Stimulated activated CD8-positive, alpha-beta memory T cell treated with anti-CD3 and anti-CD28 coated beads, Interleukin-4, amount 100 ng/mL, for 48 hours (primary cell): ENCODE measurements at places on chromosomes 12 and 14.
A peak's percentile ranks its signal among the peaks of the same experiment; 100 is the strongest.

DNA sequence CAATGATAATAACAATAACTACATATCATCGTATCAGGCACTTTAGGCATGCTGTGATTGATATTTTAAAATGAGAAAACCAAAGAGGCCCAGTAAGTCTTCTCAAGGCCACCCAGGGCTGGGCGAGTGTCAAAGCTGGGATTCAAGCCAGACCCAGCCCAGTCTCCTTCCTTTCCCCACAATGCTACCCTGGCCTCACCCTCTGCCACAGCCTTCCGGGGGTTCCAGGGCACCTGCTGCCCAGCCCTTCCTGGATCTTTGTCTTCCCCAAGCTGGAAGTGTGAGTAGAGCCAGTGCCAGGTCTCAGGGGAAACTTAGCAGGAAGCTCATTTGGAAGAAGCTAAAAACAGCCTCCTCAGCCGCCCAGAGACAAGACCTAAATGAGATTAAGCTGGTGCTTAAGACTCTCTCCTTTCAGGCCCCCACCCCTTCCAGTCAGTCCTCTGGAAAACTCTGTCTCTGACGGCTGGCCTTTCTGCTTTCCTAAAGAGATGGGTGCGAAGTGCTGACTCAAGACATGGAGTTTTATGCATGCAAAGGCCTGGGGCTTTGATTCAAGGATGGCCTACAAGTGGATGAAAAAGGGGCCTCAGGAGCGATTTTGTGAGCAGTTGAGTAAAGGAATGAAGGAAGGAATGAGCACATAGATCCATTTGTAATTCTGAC, 184.2 kb downstream of the KCNA5 start:
- no peak for DNase-seq

DNA sequence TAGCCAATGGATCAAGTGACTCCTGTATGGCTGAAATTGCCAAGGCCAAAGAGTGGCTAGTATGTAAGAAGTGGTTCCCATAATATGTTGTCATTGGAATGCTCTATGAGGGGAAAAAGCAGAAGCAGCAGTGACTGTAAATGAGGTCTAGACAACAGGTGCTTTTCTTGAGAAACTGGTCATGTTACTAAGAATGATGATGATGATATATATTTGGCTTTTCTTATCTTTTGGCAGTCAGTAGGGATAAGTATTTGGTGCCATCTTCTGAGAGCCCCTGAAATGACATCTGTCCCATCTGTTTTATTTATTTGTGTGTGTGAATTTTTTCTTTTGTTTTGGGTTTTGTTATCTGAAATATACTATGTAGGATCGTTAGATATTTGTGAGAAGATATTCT, 141.7 kb downstream of the SYT1 start:
- no peak for DNase-seq

- no peak for DNase-seq
These were observed 26.2 kb downstream of the RTRAF start for GRCh38 chr14:52015411-52016030.

DNA sequence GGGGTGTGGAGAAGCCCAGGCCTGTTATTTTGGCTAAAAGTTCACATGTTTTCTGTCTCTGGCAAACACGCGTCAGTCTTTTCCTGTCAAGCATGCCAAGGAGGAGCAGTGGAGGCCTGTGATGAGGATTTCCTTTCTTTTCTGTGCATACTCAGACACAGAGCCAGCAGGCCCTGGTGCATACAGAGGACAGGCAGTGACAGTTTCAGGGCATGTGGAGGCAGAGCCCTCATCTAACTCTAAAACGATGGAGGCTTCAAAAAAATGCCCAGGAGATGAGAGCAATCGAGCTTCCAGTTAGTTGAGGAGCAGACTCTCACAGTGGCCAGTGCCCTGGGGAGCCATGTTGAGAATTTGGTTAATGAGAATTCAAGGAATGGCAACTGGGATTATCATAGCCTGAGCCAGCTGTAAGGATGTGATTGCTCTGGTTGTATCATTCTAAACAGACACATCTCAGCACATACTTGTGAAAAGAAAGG, 66.5 kb downstream of the TRAFD1 start:
- no peak for DNase-seq

DNA sequence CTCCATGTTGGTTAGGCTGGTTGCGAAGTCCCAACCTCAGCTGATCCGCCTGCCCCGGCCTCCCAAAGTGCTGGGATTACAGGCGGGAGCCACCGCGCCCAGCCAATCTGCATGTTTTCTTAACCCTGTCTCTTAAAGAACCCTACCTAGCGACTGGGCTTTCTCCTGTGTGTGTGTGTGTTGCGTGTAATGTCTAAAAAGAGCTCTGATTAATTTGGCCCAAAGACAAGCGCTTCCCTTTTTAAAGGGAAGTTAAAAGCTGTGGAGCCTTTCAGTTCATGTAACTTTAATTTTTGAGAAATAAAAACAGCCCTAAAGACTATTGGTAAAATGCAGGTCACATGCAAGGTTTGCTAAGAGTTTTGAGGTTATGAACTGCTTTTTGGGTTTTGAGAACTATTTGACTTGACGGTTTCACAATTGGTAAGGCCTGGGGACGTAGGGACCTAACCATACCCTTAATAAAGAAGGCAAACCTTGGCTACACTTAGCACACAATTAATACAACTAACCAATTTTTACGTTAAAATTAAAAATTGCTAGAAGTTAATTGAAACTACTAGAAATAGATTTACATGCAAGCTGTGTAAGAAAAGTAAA, 103.2 kb downstream of the KCNMB4 start:
- no peak for DNase-seq

GRCh38 chr12:29752121-29752520, 31.6 kb downstream of the TMTC1 start:
- no peak for DNase-seq

DNA sequence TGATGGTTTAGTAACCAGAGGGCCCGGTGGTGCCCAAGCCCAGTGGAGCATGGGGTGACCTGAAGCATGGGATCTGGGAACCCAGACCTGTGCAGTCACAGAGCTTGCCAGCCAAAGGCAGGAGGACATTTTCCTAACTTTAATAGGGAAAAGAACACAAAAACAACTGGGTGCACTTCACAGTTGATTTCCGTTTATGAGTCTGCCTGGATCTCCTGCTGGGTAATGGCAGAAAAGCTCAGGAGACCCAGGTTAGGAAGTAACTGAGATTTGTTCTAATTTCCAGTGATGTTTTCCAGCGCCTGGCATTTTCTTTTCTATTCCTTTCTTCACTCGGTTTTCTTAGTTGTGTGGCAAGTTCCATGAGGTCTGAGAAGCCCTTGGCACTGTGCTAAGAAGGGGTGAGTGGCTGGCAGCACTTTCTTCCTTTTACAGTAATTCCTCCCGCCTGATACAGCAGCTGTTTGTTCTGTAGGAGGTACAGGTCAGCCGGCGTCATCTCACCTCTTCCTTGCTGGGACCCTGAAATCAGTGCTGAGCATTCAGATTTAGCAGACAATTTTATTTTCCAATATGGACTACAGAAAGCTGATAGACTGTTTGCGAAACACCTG, 5.1 kb downstream of the CACNA1C start:
- no peak for DNase-seq

GRCh38 chr12:65963862-65964240, 139.6 kb downstream of the HMGA2 start:
- no peak for DNase-seq

DNA sequence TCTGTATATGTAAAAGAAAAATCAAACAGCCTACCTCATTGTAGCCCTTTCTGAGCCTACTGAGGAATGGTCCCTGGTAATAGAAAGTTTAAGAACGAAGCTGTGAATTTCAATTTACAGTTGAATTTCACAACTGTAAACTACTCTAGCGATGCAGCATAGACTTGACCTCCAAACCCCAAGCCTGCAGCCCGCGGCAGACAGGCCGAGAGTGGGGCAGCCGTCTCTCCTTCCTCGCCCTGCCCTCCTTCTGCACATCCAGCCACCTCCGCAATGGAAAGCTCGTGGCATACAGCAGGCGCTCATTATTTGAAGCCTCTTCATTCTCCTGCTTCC, 15.3 kb downstream of the RNASE2 start:
- DNase-seq = no peak

DNA sequence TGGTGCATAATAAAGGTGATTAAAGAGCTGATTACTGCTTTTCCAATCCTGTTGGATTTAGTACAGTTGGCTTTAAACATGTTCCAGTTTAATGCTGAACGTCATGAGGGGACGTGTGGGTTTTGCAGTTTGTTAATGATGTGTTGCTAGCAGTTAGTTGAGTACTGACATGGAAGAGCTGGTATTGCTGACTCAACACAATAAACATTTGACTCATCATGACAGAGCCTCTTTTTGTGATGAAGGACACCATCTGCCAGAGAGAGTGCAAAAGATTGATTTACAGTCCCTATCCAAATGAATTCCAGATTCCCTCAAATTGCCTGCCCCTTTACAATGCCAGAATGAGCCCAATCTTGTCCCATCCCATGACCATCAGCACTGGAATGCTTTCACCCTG, 346.2 kb upstream of the PRICKLE1 start:
- no peak for DNase-seq

GRCh38 chr12:13099066-13099843, 4.2 kb downstream of the GSG1 start:
- DNase-seq = no peak

DNA sequence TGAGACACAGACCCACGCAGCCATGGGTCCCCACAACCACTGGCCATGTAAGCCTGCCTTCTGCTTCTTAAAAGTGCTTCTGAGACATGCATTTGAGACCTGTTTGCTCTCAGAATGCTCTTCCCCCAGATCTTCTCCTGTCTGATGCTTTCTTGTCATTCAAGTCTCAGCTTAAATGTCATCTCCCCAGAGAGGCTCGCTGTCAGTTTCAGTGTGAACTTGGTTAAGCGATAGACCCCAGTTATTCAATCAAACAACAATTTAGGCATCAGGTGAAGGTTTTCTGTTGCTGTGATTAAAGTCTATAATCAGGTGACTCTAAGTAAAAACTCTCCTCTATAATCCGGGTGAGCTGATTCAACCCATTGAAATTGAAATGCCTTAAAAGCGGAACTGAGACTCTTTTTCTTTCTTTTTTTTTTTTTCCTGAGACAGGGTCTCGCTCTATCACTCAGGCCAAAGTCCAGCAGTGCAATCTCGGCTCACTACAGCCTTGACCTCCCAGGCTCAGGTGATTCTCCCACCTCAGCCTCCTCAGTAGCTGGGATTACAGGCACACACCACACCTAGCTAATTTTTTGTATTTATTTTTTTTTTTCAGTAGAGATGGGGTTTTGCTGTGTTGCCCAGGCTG, 123.4 kb downstream of the KSR2 start:
- no peak for DNase-seq

DNA sequence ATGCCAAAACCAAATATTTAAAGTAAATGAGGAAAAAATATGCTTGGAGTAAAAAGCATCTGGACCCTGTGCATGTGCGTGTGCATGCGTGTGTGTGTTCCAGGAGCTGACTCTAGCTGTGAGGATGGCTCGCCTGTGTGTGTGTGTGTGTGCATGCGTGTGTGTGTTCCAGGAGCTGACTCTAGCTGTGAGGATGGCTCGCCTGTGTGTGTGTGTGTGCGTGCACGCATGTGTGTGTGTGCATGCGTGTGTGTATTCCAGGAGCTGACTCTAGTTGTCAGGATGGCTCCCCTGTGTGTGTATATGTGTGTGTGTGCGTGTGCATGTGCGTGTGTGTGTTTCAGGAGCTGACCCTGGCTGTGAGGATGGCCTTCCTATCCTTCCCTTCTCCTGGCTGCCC, 357.7 kb downstream of the CACNA1C start:
- DNase-seq = no peak

GRCh38 chr14:106044949-106045596, 518.7 kb downstream of the TMEM121 start:
- peak; percentile 97 for DNase-seq

DNA sequence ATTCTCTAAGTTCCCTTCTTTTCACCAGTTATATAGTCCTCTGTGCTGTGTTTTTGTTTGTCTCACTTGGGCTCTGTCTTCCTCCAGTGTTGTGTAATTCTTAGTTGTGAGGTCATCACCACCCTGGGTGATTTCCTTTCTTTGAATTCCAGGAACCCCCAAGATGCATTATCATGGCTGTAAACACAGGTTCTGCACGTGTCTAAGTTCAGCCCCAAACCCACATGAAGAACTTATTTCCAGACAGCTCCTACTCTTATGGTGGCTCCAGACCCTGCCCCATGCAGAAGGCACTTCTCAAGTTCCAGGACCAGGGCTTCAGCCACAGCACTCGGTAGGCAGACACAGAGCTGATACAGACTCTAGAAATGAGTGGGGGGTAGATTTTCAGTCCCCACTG, 560.5 kb downstream of the BCL11B start:
- no peak for DNase-seq

- DNase-seq = no peak
These were observed 223.7 kb downstream of the AKAP6 start for GRCh38 chr14:32552766-32553165.

DNA sequence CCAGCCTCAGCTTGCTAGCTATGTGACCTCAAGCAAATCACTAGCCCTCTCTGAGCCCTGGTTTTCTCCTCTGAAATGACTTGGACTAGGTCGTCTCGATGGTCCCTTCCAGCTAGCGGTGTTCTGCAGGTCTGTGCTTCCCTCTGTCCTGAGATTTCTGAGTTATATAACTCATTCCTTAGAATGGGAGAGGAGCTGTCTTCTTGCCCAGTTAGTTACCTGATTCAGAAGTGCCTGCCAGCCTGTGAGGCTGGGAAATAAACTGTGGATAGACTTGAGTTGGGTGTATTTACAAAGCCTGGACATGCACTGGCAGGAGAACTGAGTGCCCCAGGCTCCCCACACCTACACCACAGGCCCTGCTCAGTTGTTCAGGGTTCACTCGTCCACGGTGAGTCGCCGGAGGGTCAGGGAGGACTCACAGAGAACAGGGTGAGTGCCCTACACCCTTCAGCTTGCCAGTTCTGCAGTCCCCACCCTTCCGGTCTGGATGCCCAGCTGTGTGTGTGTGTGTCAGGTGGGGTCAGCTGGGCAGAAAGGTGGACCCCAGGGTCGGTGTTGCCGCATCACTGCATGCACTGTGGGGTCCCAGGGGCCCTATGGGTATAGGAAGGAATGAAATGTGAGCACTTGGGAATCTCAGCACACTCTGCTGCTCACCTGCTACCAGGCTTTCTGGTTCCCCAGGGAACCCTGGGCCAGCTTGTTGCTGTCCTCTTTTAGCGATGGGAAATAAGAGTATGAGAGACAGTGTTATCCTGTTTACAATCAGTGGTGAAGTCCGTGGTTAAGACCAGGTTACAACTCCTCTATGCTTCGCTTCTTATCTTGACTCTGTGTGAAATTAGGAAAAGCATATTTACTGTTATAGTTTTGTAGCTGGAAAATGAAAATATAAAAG, 348.2 kb downstream of the DPF3 start:
- DNase-seq = no peak

GRCh38 chr14:51365241-51365965, 125.4 kb downstream of the TMX1 start:
- DNase-seq = no peak
